ENCODE measurements at places on chromosomes 4 and X. TPM values are rescaled to one million over a fixed set of nuclear protein-coding genes. Genes with fewer than 3 reads are reported as not detected.

RAB33A gene
- 8.0 TPM for total RNA-seq

TRIML2 gene
- not detected for total RNA-seq

SULT1B1 gene
- 2.5 TPM for total RNA-seq

UGT2A1 gene
- total RNA-seq: not detected

PHOX2B gene
- total RNA-seq: 0.55 TPM

XAGE1A gene
- not detected for total RNA-seq

RS1 gene
- total RNA-seq: 39.0 TPM

KLF3 gene
- total RNA-seq: 41.8 TPM

FRMPD4 gene
- total RNA-seq: 2.0 TPM

LRCH2 gene
- total RNA-seq: 23.3 TPM

MAP9 gene
- 33.0 TPM for total RNA-seq

ARX gene
- 0.55 TPM for total RNA-seq

FAM9C gene
- total RNA-seq: not detected

CCNQ gene
- 15.9 TPM for total RNA-seq

TGIF2LX gene
- not detected for total RNA-seq

EPHA5 gene
- total RNA-seq: 34.1 TPM

MSX1 gene
- total RNA-seq: 4.1 TPM

TEX13C gene
- not detected for total RNA-seq

AMTN gene
- total RNA-seq: not detected

TAF7L gene
- total RNA-seq: not detected

SPANXA1 gene
- not detected for total RNA-seq

ANAPC10 gene
- total RNA-seq: 52.7 TPM

CAMK2D gene
- total RNA-seq: 119 TPM

SPATA4 gene
- total RNA-seq: 0.93 TPM

FAM241A gene
- 2.7 TPM for total RNA-seq

TXLNG gene
- 19.8 TPM for total RNA-seq

GAGE12E gene
- not detected for total RNA-seq

PABPC1L2B gene
- total RNA-seq: 0.38 TPM

PAGE2B gene
- not detected for total RNA-seq

GAGE1 gene
- total RNA-seq: not detected

CSAG2 gene
- not detected for total RNA-seq

ATP7A gene
- total RNA-seq: 23.7 TPM

NPY2R gene
- total RNA-seq: 1.3 TPM

CENPI gene
- 8.2 TPM for total RNA-seq

CITED1 gene
- total RNA-seq: 4.6 TPM

TMA16 gene
- total RNA-seq: 46.5 TPM

SOWAHB gene
- 1.3 TPM for total RNA-seq

PNMA6F gene
- not detected for total RNA-seq

ARMCX2 gene
- total RNA-seq: 87.9 TPM

GLUD2 gene
- 3.7 TPM for total RNA-seq

CPZ gene
- total RNA-seq: 59.4 TPM

TBC1D19 gene
- total RNA-seq: 69.2 TPM

RPS6KA6 gene
- total RNA-seq: 19.5 TPM

ZXDB gene
- total RNA-seq: 16.8 TPM

ADGRG2 gene
- total RNA-seq: 12.8 TPM

CENPVL2 gene
- 0.71 TPM for total RNA-seq

MEPE gene
- not detected for total RNA-seq

BRS3 gene
- total RNA-seq: not detected

SH3D19 gene
- 59.9 TPM for total RNA-seq

AWAT1 gene
- total RNA-seq: not detected

TAF9B gene
- 40.5 TPM for total RNA-seq

MAGEA9B gene
- total RNA-seq: not detected

MAGED4 gene
- 77.3 TPM for total RNA-seq

FRMD7 gene
- total RNA-seq: 1.4 TPM

ACSL4 gene
- 54.6 TPM for total RNA-seq

Data from camera-type eye (tissue), 1 donor.